Activated CD4-positive, alpha-beta T cell treated with anti-CD3 and anti-CD28 coated beads, Interleukin-2, amount 50 U/mL, for 1 hour (primary cell): ENCODE measurements at places on chromosomes 5 and 9.

- no peak for DNase-seq
Measured at GRCh38 chr5:93018461-93018860, 562.6 kb downstream of the NR2F1-AS1 start.

DNA sequence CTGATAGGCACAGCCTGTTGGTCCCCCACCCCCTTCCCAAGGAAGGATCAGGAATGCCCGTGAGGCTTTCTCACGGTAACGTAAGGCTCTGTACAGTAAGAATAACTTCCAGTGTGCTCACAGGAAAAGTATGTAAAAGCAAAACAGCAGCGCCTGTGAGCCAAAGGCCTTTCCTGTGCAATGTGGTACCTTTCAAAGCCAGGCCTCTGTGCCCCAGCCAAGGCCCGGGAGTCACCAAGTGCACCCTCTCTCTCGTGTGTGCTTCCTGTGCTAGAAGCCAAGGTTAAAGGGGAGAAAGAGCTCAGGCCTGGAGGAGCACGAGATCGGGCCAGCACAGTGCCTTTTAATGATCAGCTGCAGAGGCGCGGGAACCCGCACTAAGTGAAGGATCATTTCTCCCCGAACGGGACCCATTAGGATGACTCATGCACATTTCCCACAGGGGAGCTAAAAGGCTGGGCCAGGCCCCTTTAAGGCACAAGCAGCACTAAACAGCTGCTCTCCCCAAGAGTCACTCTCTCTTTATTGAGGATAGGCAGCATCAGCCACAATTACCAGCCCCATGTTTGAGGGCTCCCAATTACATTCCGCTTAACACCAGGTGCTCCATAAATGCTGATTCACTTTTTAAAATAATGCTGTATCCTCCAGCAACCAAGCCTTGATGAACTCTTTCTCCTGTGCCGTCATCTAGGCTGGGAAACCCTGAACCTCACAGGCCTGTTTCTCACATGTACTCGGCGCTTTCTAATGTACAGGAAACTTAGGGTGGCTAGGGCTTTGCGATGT is 42.8 kb downstream of the SHB start:
- no peak for DNase-seq

GRCh38 chr5:2757563-2758351 is 6.3 kb upstream of the IRX2 start:
- no peak for DNase-seq

GRCh38 chr9:214648-215493 is at the start of gene DOCK8:
Gene DOCK8 (plus strand): TSS chr9:214865. CDS start chr9:214977, 112 bp downstream.
- DNase-seq = peak; percentile 55
